ENCODE measurements at places on chromosomes 3 and 15. TPM values are rescaled to one million over a fixed set of nuclear protein-coding genes. Genes with fewer than 3 reads are reported as not detected.
A peak's percentile ranks its signal among the peaks of the same experiment; 100 is the strongest.

KCNMB3 gene
- 0.13 TPM for total RNA-seq

COL6A5 gene
- not detected for total RNA-seq

CCR9 gene
- not detected for total RNA-seq

DLL4 gene
- not detected for total RNA-seq

BLM gene
- 25.0 TPM for total RNA-seq

ZDHHC19 gene
- total RNA-seq: not detected

SCN11A gene
- not detected for total RNA-seq

TATDN2 gene
- total RNA-seq: 6.7 TPM

SYNM gene
- total RNA-seq: 71.3 TPM

SCN5A gene
- 1.6 TPM for total RNA-seq

C2CD4A gene
- not detected for total RNA-seq

CHDH gene
- total RNA-seq: 0.47 TPM

DNA sequence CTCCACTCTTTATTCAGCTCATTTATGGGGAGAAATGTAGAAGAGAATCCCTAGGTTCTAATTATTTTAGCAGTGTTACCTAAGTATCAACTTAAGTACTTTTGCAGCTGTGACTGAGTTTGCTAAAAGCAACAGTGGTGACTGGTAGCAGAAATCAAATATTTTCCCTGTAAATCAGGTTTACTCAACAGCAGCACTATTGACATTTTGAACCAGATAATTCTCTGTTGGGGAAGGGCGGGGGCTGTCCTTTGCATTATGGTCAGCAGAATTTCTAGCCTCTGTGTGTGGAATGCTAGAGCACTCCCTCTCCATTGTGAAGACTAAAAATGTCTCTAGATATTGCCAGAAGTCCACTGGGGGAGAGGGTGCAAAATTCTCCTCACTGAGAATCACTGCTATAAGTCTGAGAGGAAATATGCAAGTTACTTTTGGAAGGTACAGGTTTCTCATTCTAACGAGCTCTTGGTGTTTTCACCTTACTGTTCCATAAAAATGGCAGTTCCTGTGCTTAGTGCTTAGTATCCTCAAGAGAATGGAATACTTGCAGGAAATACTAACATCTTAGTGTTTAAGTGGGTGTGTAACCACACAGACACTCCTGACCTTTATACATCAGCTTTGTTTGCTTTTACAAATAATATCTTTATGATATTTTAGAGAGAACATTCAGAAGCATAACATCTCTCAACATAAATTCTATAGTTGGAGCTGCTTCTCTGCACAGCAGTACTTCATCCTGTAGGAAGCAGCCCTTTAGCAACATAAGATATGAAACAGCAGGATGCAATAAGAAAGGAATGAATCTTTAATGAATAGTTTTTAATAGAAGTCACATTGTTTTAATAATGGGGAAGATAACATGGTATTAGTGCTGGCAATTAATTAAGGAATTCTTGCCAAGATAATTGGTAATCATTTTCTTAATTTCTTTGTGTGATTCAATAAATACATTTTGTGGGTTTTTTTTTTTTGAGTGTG lies 246.5 kb upstream of the GOLIM4 start:
- no peak overlapping the region for H3K4me3 ChIP-seq
- no peaks in the 10 kb centered on the region for H3K4me1 ChIP-seq
- H3K27ac ChIP-seq: no peak overlapping the region
- no peaks in the 10 kb centered on the region for H3K27me3 ChIP-seq
- DNase-seq: no peak

GRCh38 chr15:65081270-65081669 lies 4.7 kb downstream of the KBTBD13 start:
- no peaks in the 10 kb centered on the region for H3K36me3 ChIP-seq
- no peaks in the 10 kb centered on the region for H3K27me3 ChIP-seq
- H3K4me3 ChIP-seq: no peak overlapping the region
- DNase-seq: no peak
- peaks cover 54% of the 10 kb centered on the region for H3K4me1 ChIP-seq

DNA sequence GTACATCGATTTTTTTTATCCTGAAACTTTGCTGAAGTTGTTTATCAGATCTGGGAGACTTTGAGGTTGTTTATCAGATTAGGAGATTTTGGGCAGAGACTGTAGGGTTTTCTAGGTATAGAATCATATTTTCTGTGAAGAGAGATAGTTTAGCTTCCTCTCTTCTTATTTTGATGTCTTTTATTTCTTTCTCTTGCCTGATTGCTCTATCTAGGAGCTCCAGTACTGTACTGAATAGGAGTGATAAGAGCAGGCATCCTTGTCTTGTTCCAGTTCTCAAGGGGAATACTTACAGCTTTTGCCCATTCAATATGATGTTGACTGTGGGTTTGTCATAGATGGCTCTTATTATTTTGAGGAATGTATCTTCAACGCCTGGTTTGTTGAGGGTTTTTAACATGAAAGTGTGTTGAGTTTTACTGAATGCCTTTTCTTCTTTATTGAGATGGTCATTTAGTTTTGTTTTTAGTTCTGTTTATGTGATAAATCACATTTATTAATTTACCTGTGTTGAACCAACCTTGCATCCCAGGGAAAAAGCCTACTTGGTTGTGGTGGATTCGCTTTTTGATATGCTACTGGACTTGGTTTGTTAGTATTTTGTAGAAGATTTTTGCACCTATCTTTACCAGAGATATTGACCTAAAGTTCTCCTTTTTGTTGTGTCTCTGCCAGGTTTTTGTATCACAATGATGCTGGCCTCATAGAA lies 14.9 kb upstream of the DNAAF4 start:
- H3K4me1 ChIP-seq: peaks cover 4% of the 10 kb centered on the region
- no peaks in the 10 kb centered on the region for H3K27me3 ChIP-seq
- no peak overlapping the region for H3K27ac ChIP-seq
- no peak for DNase-seq

- peaks cover 12% of the 10 kb centered on the region for H3K4me1 ChIP-seq
- no peak overlapping the region for H3K27ac ChIP-seq
- no peaks in the 10 kb centered on the region for H3K27me3 ChIP-seq
- H3K36me3 ChIP-seq: no peaks in the 10 kb centered on the region
- DNase-seq: no peak
These were observed 8.8 kb upstream of the MAGI1 start for GRCh38 chr3:66047311-66048050.

DNA sequence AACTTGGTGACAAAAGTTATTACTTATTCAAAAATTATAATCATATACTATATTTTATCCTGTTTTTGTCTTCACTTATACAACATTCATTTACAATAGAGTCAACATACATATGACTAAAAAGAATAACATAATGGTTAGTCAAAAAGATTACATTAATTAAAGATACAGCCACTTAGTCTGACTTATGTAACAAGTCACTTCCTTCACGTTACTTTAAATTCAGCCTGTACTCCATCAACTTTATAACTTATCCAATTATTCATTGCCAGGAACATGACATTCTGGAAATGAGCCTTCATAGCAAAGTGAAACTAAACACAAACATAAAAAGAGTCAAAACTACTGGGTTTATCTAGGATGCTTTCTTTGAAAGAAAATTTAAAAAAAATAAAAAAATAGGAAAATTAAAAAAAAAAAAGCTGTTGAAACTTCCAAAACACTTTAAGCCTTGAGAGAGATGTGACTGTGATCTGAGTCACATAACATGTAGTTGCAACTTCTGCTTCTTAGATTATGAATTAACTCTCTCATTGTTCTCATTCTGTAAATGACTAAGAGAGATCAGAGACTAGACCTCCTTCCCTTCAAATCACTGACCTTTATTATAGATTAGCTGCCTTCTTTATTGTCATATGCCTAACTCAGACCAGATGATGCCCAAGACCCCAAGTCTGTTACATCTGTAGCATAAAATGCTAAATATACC lies 107.8 kb downstream of the MYRIP start:
- DNase-seq: no peak
- no peaks in the 10 kb centered on the region for H3K27me3 ChIP-seq
- H3K27ac ChIP-seq: no peak overlapping the region
- no peak overlapping the region for H3K4me3 ChIP-seq
- no peaks in the 10 kb centered on the region for H3K36me3 ChIP-seq

DNA sequence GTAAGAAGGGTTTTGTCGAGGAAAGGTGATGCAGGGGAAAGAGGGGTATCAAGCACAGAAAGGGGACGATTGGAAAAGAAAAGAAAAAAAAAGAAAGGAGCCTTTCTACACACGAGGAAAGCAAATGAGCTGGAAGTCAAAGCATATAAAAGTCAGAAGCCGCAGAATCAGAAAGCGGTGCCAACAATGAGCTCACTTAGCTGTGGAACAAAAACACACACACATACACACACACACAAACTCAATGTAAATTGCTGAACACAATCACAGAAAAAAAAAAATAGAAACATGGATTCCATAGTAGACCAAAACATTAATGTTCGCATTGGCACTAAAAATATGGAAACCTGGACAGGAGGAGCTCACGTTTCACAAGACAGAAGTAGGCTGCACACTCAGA lies 63.4 kb upstream of the FEZF2 start:
- H3K36me3 ChIP-seq: no peaks in the 10 kb centered on the region
- peaks cover 13% of the 10 kb centered on the region for H3K27me3 ChIP-seq
- no peak overlapping the region for H3K4me3 ChIP-seq
- no peaks in the 10 kb centered on the region for H3K4me1 ChIP-seq
- no peak overlapping the region for H3K27ac ChIP-seq

GRCh38 chr3:167350245-167350862 lies 29.7 kb downstream of the ZBBX start:
- H3K27me3 ChIP-seq: no peaks in the 10 kb centered on the region
- H3K4me3 ChIP-seq: no peak overlapping the region
- no peak overlapping the region for H3K27ac ChIP-seq
- no peaks in the 10 kb centered on the region for H3K36me3 ChIP-seq

- H3K4me3 ChIP-seq: no peak overlapping the region
- DNase-seq: no peak
- H3K36me3 ChIP-seq: no peaks in the 10 kb centered on the region
- no peaks in the 10 kb centered on the region for H3K27me3 ChIP-seq
These were observed 254.2 kb downstream of the FEZF2 start for GRCh38 chr3:62119139-62119538.

- peak; percentile 16 for DNase-seq
- H3K4me3 ChIP-seq: no peak overlapping the region
- no peaks in the 10 kb centered on the region for H3K27me3 ChIP-seq
- H3K27ac ChIP-seq: no peak overlapping the region
These were observed 241.8 kb downstream of the ADAMTS17 start for GRCh38 chr15:100099976-100100375.

DNA sequence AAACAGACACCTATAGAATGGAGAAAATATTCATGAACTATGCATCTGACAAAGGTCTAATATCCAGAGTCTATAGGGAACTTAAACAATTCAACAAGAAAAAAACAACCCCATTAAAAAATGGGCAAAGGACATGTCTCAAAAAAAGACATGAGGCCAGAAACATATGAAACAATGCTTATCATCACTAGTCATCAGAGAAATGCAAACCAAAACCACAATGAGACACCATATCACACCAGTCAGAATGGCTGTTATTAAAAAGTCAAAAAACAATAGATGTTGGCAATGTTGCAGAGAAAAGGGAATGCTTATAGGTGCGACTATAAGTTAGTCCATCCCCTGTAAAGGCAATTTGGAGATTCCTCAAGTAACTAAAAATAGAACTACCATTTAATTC lies 11.4 kb upstream of the HDGFL3 start:
- no peaks in the 10 kb centered on the region for H3K27me3 ChIP-seq
- no peaks in the 10 kb centered on the region for H3K4me1 ChIP-seq
- no peak for DNase-seq
- no peak overlapping the region for H3K4me3 ChIP-seq
- no peaks in the 10 kb centered on the region for H3K36me3 ChIP-seq

GRCh38 chr15:91261345-91261744 lies 161.3 kb downstream of the SV2B start:
- peaks cover 8% of the 10 kb centered on the region for H3K4me1 ChIP-seq
- no peak overlapping the region for H3K4me3 ChIP-seq
- no peak overlapping the region for H3K27ac ChIP-seq
- no peaks in the 10 kb centered on the region for H3K27me3 ChIP-seq
- no peaks in the 10 kb centered on the region for H3K36me3 ChIP-seq
